ENCODE measurements at places on chromosomes 12 and 14.

- no peak for DNase-seq
These were observed 2.9 kb downstream of the CCNK start for GRCh38 chr14:99484106-99484505.

DNA sequence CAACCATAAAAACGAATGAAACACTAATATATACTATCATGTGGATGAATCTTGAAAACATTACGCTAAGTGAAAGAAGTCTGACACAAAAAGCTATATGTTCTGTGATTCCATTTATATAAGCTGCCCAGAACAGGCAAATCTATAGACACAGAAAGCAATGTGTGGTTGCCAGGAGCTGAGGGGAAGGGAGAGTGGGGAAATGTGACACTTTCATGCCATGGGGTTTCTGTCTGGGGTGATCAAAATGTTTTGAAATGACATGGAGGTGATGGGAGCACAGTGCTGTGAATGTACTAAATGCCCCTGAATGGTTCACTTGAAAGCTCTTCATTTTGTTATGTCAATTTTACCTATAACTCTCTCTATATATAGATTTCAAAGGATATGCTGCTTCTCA, 30.1 kb downstream of the ATG14 start:
- DNase-seq: no peak

DNA sequence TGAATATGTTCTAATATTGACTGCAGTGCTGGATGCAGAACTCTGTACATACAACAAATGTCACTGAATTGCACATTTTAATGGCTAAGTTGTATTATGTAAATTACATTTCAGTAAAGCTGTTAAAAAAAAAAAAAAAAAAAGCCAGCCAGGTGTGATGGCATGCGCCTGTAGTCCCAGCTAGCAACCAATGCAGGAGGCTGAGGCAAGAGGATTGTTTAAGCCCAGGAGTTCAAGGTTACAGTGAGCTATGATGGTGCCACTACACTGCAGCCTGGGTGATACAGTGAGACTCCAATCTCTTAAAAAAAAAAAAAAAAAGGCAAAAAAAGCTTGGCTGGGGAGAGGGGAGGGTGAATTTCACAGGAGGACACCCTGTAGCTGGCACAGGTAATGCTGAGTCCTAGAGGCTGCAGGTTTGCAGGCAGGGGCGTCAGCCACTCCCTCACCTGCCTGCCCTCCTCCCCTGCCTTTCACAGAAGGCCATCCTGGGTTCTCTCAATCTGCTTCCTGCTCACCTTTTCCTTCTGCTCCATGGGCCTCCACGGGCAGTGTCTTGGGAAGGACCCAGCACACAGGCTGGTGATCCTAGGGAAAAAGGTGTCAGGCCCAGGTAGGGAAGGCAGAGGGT, 40.7 kb downstream of the TESC start:
- DNase-seq: no peak

- DNase-seq: no peak
These were observed 214.9 kb downstream of the PPM1H start for GRCh38 chr12:62720025-62720424.

DNA sequence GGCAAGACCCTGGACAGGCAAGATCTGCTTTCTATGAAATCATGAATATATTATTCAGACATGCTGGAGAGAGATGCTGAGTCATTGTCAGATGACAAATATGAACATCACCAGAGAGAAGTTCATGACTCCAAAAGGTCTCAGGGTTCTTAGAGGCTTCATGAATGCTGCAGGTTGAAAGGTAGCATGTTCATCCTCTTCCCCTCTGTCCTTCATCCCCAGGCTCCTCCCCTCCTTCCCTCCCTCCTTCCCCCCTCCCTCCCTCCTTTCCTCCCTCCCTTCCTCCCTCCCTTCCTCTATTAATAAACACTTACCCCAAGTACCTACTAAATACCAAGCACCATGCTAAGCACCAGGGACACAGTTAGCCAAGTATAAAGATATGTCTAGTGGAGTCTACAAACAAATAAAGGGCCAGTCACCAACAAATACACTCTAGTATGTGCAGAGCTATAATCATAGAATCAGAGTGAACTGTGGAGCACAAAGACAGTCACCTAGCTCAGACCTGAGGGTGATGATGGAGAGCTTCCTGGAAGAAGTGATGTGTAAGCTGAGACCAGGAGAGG, 46.2 kb downstream of the RPH3A start:
- DNase-seq: peak; percentile 65

- DNase-seq: no peak
These were observed 227.5 kb upstream of the LMO3 start for GRCh38 chr12:16833376-16834015.

DNA sequence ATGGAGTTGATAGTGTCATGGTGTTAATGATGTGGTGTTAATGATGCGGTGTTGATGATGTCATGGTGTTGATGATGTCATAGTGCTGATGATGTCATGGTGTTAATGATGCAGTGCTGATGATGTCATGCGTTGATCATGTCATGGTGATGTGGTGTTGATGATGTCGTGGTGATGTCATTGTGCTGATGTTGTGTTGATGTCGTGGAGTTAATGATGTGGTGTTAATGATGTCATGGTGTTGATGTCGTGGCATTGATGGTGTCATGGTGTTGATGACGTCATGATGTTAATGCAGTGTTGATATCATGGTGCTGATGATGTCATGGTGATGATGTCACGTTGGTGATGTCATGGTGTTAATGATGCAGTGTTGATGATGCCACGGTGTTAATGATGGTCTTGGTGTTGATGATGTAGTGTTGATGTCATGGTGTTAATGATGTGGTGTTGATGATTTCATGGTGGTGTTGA, 49.1 kb upstream of the RIMBP2 start:
- no peak for DNase-seq

DNA sequence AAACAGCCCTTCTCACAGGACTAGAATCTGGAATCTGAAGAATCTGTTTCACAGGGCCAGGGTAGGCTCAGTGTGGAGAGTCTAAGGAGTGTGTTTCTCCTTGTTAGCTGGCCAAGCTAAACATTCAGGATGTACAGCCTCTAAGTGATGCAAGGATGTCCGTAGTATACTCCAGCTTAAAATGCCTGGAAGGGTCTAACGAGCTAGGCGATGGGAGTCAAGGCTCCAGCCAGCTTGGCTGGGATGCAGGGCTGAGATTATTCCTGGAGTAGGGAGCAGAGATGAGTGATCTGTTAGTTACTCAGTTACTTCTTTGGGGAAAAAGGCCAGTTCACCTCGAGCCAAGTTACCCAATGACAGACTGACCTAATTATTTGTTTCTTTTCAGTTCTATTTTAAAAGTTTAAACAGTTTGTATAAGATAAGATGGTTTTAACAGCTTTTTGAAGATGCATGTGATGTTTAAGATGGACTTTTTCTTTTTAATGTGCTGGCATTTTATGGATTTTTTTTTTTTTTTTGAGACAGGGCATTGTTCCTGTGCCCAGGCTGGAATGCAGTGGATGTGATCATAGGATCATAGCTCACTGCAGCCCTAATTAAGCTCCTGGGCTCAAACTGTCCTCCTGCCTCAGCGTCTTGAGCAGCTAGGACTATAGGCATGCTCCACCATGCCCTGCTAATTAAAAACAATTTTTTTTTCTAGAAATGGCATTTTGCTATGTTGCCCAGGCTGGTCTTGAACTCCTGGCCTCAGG, 41.1 kb downstream of the SYNE2 start:
- DNase-seq: peak; percentile 5

GRCh38 chr14:75141967-75142366, 15.1 kb upstream of the NEK9 start:
- DNase-seq: no peak

GRCh38 chr12:106276032-106276740, 26.3 kb upstream of the TCP11L2 start:
- DNase-seq: no peak

DNA sequence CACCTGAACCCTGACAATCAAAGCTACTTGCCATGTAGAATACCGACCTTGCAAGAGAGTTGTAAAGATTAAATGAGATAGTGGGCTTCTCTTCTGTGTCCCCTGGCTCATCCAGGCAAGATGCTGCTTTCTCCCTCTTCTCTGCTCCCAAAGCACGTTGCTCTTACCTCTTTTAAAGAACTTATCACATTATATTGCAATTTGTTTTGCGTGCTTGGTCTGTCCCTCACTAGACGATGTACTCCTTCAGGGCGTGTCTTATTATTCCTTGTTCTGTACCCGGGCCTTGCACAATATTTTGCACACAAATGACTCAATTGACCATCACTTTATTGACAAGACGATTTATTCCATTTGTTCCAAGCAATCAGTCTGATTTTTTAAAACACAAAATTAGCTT, 3.3 kb downstream of the DCN start:
- no peak for DNase-seq

DNA sequence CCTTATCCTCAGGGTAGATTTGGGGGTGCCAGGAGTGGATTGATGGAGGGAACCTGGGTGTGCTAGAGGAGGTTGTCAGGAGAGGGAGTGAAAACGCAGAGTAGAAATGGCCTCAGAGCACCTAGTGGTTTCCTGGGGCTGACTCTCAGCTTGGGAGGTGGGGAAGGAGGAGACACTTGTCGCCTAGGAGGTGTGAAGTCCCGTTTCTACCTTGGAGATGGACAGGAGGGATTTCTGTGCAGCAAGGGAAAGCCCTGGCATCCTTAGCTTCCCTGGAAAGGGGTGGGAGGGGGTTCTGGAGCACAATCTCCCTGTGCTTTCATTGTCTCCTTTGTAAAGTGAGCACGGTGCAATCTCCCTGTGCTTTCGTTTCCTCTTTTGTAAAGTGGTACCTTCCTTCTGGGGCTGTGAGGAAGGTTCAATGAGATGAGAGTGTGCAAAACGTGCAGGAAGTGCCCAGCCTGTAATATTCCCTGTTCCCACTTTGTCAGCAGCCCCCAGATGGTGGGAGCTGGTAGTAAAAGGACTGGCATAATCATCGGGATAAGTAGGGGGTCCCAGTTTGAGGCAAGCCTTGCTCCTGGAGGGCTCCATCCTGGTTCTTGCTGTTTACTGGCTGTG, 1.6 kb downstream of the OAS3 start:
- DNase-seq: no peak

DNA sequence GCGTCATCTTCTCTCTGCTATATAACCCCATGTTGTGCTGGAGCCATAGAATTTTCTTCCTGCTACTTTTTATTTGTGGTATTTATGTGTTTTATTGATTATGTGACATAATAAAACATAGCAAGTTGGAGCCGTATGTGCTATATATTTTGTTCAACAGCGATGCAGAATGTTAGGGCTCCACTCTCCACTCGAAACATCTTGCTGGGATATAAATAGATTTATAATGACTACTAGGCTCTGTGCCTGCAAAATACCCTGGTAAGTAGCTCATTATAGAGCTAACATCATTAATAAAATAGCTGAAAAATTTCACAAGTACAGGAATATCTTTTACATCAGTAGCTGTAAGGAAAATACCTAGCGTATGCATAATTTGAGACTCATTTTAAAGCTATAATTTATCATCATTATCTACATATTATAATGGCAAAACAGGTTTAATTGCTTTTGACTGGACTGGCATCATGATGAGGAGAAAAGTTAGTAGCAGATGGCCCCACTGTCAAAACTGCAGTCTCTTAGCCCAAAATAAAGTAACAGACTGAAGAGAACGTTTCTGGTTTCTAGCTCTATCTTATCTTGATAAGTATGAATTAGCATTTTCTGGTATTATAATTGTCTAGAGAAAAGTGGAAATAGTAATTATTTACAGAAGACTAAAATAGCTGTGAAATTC, 263.0 kb downstream of the NEDD1 start:
- DNase-seq: no peak

- peak; percentile 33 for DNase-seq
These were observed 127.2 kb downstream of the OTOGL start for GRCh38 chr12:80226576-80226975.

DNA sequence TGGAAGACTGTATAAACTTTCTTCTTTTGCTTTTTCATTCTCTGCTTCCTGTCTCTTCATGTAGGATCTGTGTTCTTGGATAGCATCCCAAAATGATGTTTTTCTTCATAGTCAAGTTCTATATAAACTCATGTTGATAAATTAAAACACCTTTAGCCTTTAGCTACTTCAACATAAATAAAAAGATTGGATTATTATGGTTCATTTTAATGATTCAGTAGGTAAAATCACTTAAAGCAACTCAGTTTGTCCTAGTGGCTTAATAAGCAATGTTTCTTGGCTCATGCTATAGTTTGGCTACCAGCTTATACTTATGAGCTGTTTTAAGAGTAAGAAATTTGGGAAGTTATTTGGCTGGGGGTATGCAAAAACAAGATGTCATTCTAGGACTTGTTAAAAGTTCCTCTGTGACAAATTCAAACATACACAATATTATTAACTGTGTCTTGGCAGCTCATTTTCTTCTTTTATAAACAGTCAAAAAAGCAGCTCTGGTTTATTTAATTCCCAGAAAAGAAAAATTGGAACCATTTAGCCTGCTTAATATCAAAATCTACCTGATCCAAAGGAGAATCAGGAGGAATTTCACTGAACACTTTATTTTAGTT, 111.4 kb downstream of the TMTC3 start:
- DNase-seq: no peak

DNA sequence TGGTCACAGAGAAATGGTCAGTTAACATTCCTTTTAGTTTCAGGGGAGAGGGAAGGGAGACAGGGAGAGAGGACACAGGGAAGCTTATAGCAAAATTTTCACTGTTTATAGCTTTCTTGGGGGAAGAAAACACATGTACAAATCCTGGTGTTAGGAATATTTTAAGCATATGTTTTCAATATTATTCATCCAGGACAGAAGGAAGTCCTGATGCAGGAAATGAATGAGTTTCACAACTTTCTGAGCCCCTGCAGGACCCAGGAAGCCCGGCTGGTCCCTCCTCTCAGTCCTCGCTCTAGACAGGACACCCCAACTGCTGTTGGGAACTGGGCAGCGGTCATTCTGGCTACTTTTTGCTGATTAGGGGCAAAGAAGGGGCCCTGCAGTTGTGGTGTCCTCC, 71.1 kb upstream of the ZDHHC17 start:
- no peak for DNase-seq

GRCh38 chr12:95413576-95413975, 60.4 kb upstream of the METAP2 start:
- no peak for DNase-seq

GRCh38 chr14:92649934-92650545, 98.4 kb downstream of the LGMN start:
- no peak for DNase-seq

- peak; percentile 54 for DNase-seq
These were observed 9.1 kb upstream of the DDX47 start for GRCh38 chr12:12804011-12804410.

GRCh38 chr12:26034371-26035142, 76.1 kb downstream of the RASSF8 start:
- DNase-seq: no peak
